ENCODE measurements at places on chromosomes 2 and 18. TPM values are rescaled to one million over a fixed set of nuclear protein-coding genes. Genes with fewer than 3 reads are reported as not detected.

GRCh38 chr2:190481339-190481738 is 53.2 kb downstream of the NEMP2 start:
- no peak for DNase-seq

- peak; percentile 19 for DNase-seq
Measured at GRCh38 chr18:27057519-27058234, 127.4 kb downstream of the CHST9 start.

DNA sequence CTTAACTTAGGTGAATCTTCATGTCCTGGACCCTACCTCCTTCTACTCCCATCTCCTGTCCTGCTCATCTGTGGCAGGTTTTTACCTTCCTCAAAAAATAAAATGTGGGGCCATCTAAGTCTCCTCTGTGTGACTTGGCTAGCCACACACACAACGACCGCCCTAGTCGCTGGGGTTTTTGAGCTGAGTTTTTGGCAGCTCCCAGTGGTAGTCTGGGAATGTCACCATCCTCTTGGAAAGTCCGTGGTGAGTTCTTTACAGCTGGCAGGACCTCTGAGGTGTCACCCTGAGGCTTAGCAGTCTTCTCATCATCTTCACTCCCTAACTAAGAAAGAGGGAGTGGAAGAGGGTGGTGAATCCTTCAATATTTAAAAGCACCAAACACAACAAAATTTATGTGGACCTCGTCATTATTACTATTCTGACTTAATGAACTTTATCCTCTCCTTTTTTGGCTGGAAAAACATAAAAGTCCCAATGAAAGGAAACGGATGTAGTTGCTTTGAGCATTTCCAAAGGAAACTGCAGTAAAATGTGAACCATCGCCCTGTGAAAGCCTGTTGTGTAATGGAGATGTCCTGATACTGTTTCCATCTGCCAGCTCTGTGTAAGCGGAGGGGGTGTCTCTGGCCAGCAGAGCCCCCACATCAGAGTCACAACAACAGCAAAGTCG is 78.6 kb downstream of the VAPA start:
- no peak for DNase-seq

ADCYAP1 gene
- 0.19 TPM for total RNA-seq

DYSF gene
- 48.2 TPM for total RNA-seq

DNA sequence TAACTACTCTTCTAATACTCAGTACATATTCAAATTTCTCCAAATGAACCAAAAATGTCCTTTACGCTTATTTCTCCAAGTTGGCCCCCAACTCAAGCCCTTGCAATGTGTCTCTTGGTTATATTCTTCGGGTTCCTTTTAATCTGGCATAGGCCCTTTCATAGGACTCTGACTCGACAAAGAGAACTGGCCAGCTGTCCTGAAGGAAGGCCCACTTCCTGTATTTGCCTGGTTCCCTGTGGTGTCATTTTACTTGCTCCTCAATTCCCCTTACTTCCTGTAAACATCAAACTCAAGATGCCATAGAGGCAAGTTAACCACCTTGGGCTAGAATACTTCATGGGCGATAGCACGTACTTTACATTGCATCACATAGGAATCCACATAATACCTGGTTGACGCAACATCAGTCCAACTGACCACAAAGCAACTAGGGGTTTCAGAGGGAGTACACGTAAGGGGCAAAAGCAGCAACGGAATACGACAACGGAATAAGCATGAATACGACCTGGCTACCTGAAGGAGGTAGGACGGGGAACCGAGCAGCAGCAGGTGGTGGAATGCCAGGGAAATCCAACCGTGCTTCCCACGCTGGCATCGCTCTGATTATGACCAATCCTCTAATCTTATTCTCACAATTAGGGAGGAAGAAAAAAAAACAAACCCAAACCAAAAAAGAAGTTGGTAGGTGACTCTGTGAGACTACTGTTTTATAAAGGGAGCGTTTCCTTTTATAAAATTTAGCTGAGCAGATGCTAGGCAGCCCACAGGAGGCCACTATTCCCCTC is 823 bp upstream of the GORASP2 start:
- no peak for DNase-seq
